Karpas-422 (cell line): ENCODE measurements at places on chromosomes 12 and 14.

GRCh38 chr14:94673781-94674231 is 61.6 kb downstream of the SERPINA3 start:
- DNase-seq = no peak

GRCh38 chr12:49345825-49346658 is 646 bp upstream of the DNAJC22 start:
- DNase-seq = no peak

GRCh38 chr14:45587142-45587541 is 334.1 kb upstream of the MIS18BP1 start:
- DNase-seq = no peak

- peak; percentile 46 for DNase-seq
Observed at GRCh38 chr14:92507174-92507768, 6.3 kb upstream of the RIN3 start.

- no peak for DNase-seq
Observed at GRCh38 chr12:52612431-52613383, 5.7 kb downstream of the KRT73 start.
